HepG2 (cell line): ENCODE measurements at places on chromosomes 16 and 17. TPM values are rescaled to one million over a fixed set of nuclear protein-coding genes. Genes with fewer than 3 reads are reported as not detected.

KDM8 gene
- 5.2 and 8.6 TPM in 2 replicates for total RNA-seq

- no peak for DNase-seq
These were observed 13.2 kb upstream of the HEATR6 start for GRCh38 chr17:60091908-60092331.

- no peak for DNase-seq
These were observed 5.2 kb upstream of the KCNH6 start for GRCh38 chr17:63517825-63518534.

CLDN6 gene
- 2.7 and 7.6 TPM in 2 replicates for total RNA-seq

DNA sequence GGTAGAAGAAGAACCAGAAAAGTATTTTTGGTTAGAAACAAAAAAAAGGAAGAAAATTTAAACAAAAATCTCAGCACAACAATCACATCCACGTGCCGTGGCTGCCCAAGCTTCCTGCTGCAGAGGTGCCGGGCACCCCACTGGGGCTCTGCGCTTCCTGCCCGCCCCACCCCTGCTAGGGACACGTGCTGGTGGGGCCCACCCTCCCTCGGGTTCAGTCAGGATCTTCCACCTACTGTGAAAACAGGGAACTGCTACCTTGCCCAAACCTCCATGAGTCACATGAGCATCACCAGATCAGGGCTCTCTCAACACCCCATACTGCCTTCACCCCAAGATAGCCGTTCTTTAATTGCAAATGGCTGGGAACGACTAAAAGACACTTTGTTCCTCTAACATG, 24.4 kb upstream of the CYTH1 start:
- no peak for DNase-seq

CDRT4 gene
- 1.9 and 5.8 TPM in 2 replicates for total RNA-seq

- DNase-seq = no peak
These were observed 1.6 kb upstream of the TBX21 start for GRCh38 chr17:47731396-47731795.

DNA sequence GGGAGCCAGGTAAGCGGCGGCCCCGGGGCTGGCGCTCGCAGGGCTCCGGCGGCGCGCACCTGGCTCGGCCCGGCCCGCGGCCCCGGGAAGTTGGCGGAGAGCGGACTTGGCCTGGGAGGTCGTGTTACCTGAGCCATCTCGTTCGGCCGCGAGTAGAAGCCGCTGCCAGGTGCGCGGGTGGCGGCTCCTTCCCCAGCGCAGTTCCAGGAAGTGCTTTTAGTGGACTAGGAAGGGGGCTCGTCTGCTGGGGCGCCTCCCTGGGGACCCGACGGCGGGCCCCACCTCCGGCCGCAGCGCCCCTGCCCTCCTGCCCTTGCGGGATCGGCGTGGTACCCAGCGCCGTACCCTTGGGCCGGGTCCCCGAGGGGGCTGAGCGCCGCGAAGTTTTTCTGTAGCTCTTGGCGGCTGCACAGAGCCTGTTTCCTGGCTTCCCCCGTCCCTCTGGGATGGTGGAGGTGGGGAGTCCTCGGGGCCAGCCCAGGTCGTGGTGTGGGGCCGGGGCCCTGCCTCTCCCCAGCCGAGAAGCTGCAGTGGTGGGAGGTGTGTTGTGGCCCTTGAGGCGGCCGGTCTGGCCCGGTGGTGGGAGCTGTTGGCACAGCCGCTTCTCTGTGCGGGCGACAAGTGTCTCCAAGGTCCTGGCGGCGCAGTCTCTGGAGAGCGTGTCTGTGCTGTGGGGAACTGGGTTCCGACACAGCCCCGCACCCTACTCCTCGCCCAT, 96.9 kb downstream of the RAB11FIP4 start:
- no peak for DNase-seq

DNA sequence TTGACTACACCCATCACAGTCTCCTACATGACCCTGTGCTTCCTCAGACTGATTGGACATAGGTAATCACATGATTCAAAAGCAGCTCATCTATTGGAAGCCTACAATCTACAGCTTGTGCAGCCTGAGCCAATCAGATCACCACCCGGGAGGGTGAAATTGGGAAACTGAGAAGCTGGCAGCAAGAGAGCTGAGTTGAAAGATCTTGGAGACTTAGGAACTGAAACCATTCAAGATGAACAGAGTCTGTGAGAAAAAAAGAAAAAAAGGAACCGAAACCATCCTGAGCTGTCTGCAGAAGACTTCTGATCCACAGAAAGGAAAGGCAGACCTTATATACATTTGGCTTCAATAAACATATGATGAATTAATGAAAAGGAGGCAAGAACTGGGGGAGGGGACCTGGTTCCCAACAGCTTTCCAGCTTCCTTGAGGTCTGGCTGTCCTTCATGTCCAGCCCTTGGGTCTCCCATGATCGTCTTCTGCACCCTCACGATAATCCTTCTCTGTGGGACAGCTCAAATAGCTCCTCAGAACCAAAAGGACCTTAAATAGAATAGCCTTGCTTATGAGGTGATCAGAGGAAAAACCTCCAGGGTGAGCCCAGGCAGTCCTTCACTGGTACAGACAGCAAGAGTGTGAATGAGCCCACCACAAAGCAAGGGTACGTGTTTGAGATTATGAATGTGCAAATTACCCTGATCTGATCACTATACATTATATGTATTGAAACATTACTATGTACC, 32.6 kb downstream of the PLXDC1 start:
- DNase-seq = no peak
